Stimulated activated CD4-positive, alpha-beta T cell treated with anti-CD3 and anti-CD28 coated beads, Interleukin-15, amount 100 ng/mL, for 1 hour (primary cell): ENCODE measurements at places on chromosomes 1 and 21.

DNA sequence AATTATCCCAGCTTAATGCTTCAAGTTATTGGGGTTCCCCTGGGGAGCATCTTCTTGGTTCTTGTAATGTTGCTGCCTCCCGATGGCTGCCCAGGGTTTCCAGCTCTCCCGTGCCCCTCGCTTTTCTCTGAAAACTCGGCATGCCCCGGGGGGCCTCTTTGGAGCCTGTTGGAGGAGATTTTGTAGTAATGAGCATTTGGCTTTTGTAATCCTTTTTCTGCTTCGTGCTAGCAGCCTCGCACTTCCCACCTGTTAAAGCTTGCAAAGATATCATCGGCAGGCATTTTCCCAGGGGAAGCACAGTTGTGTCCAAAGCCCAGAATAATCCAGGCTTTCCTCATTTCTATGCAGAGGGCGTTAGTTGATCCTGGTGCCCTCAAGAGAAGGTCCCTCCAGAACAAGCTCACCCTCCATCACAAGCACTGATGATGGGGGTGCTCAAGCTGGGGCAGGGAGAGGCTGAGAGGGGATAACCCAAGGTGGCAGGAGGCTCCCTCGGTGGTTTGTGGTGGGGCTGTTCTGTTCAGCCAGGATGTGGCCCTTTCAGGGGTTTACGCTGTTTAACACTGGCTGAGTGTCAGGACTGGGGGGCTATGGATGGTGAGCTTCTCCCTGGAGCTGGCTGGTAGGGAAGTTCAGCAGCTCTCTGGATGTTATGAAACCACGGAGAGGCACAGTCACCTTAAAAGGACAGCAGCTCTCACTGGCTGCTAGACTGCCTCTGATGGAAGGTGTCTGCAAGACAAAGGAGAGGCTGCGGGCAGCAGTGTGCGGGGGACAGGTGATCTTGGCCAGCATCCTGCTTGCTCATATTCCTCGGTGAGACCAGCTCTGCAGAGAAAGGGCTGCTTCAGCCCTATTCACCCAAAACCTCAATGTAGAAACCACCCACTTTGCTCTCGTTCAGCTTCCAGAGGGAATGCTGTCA, 477.1 kb upstream of the VAMP3 start:
- no peak for DNase-seq

GRCh38 chr1:220876511-220877376, 2.5 kb upstream of the HLX start:
- DNase-seq, result no peak

DNA sequence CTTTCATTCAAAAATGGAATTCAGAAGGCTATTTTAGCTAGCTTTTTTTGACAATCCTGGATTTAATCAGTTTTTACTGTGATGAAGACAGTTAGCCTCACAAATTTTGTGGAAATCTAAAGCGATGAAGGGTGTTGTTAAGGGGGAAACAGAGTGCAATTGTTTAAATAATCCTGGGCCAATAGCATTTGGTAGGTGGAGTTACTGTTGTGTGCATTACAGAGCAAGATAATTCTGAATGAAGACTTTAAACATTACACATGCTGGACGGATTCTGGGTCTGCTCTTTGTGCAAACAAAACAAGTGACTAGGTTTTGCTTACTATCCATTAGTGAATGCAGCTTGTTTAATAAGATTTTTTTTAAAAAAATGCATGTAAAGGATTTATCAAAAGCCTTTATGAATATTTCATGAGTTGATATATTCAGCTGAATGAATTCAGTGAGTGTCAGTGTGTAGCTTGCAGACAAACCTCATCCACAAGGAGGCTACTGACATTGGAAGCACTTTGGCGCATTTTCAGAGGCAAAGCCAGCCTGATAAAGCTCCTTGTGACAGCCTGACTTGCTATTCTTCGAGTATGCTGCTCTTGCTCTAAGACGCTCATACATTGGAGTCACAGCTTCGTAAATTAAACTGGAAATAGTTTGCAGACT, 199.6 kb downstream of the PDE4B start:
- no peak for DNase-seq

DNA sequence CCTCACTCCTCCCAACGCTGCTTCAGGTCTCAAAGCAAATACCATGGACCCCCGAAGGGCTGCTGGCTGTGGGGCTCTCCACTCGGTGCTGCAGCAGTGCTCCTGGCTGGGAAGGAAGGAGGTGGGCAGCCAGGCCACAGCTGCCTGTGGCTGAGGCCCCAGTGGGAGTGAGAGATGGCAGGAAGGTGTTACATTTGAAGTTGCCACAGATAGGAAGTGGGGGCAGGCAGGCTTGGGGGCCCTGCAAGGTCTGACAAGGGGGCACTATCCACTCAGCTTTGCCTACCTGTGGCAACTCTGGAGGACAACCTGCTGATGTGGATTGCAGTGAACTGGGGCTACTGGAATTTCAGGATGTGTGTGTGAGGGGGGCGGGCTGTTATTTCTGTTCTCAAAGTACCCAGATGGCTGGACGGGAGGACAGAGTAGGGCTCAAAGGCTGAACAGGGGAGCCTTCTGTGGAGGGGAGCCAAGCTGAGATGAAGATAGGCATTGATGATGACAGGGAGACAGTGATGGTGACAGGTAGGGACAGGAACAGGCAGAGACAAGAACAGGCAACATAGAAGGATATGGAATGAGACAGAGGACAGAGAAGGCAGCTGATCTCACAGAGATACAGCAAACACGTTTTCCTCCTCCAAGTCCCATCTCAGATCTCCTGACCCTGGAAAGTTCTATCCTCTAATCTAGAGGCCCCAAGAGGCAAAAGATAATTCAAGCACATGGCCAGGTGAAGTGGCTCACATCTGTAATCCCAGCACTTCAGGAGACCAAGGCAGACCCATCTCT, 1.8 kb downstream of the ZNF683 start:
- no peak for DNase-seq

DNA sequence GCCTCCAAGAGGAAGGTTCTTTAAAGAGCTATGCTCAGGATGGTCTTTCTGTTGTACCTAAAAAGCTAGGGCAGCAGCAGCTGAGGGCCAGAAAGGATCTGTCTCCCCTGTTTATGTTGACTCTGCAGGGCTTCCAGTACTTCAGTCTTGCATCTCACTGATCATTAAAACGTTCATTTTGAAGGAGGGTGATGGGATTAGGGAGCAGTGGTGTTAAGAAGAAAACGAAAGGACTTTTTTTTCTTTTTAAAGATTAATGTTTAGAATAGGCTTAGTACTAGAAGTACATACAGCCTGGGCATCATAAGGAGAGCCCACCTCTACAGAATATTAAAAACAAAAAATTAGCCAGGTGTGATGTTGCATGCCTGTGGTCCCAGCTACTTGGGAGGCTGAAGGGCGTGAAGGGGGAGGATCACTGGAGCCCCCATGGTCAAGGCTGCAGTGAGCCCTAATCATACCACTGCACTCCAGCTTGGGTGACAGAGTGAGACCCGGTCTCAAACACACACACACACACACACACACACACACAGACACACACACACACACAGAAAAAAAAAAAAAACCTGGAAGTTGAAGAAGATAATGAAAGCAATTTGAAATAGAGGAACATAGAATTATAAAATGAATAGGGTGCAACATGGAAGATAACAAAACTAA, 2.9 kb downstream of the CR1L start:
- DNase-seq, result no peak

GRCh38 chr1:3211582-3212375, 142.8 kb downstream of the PRDM16 start:
- DNase-seq, result no peak

- DNase-seq, result no peak
Observed at GRCh38 chr1:112788054-112788453, 72.9 kb upstream of the PPM1J start.

GRCh38 chr1:172140072-172140471, 280.4 kb upstream of the C1orf105 start:
- DNase-seq, result no peak

DNA sequence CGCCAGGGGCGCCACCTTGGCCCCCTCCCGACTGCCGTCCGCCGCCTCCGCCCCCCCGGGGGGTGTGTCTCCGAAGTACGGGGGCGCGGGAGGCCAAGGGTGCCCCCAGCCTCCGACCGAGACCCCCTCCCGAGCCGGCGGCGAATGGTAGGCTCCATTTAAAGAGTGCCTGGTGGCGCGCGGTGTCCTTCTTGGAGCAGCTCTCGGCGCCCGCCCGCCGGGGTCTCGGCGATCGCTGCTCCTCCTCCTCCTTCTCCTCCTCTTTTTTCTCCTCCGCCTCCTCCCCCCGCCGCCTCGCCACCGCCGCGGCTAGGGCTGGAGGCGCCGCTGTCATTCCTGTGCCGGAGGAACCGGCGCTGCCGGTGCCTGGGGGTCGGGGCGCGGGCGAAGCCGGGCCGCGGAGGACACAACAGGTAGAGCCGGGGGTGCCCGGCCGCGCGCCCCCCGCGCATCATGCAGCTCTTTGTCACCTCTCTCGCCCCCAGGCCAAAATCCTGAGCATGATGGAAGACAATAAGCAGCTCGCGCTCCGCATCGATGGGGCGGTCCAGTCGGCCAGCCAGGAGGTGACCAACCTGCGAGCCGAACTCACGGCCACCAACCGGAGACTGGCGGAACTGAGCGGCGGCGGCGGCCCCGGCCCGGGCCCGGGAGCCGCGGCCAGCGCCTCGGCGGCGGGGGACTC, at the start of gene KAZN:
KAZN (plus strand) TSS at position 188 of the 685 bp plus-strand sequence.
- no peak for DNase-seq

DNA sequence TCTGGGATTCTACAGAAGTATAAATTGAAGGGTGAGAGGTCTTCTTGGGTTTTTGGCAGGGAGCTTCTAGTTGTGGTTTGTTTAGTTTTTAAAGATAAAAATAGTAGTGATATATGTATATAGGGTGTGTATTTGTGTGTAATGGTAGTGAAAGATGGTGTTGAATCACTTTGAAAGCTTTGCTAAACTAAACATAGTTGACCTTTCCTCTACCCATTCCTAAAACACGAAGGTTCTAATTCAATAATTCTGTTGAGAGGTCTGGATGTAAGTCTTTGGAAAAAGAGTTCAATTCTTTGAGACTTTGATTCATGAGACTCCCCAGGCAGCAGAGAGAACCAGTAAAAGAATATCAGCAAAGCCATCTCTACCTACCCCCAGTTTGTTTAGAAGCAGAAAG, 247.9 kb upstream of the DUSP10 start:
- no peak for DNase-seq

DNA sequence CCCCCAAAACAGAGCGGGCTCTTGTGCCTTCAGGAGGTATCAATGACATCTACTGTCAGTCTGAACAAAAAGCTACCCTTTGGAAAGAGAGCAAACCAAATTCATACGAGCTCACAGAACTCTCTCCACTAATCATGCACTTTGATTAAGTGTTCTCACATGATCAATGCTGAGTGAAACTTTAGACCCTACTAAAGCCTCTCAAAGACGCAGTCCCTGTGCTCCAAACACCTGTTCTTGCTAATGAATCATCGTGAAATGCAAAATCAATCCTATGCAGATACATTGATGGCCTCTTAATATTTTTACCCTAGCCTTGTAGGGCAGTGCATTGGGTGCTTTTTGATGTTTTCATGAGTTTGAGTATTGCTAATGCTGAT, 113.4 kb downstream of the ZBTB18 start:
- no peak for DNase-seq

- no peak for DNase-seq
Observed at GRCh38 chr1:116451702-116452101, 78.7 kb downstream of the ATP1A1 start.

DNA sequence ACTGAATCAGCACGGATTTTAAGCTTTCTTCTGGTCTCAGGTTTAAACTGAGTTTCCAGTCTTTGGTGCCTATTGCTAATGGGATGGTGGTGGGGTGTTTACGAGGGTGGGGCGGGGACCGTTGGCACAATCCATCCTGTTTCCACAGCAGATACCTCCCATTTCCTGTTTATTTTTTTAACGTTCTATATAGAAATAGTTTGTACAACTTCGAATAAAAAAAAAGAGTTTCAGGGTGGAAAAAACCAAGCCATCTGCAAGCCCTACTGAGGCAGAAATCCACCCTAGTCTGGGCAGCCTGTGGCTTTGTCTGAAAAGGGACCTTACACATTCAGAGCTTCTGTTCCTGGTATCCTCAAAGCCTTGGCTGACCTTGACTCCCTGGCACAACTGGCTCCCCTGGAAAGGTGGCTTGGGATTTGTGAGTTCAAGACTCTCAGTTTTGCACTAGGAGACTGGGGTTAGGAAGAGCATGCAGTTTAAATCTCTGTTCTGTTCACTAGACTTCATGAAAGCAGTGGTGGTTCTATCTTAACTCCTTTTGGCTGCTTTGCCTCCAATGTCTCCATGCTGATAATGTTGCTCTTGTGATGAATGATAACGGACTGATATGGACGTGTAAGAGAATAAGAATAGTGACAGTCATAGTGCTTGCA, 46.7 kb downstream of the VANGL2 start:
- DNase-seq, result no peak

GRCh38 chr21:17699524-17700189, 87.0 kb upstream of the BTG3 start:
- DNase-seq, result no peak

DNA sequence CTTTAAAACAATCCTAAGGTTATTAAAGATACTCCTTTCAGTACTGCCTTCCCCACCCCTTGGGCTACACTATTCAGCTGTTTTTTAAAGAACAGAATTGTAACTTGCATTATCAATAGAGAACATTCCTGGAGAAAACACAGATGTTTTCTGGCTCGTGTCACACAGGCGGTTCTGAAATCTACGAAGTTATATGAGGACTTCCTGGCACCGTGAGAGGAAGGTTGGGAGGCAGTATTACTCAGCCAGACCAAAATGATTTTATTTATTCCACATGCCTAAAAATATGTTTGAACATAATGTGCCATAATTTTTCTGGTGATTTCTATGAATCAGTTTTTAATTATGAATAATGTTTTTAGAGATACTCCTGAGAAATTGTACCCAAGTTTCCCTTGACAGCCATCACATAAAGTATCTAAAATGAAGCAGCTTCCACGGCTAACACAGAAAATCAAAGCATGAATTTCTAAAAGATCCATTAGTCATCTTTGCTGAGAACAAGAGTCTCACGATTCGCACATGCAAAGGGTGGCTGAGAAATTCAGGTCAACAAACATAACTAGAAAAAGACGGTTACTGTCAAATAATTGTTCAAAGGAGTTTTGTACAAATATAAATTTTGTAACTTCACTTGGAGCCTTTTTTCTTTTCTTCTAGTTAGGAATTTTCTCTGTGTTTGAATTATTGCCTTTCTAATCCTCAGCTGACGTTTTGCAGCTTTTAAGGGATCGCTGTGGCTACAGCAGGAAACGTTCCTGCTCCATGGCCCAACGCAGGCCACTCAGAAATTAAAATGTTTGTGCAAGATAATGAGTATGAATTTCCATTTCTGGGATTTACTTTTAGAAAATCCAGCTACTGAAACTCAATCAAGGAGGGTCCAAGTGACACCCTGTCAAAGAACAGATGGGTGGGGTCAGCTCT, 8.0 kb upstream of the SIM2 start:
- no peak for DNase-seq

DNA sequence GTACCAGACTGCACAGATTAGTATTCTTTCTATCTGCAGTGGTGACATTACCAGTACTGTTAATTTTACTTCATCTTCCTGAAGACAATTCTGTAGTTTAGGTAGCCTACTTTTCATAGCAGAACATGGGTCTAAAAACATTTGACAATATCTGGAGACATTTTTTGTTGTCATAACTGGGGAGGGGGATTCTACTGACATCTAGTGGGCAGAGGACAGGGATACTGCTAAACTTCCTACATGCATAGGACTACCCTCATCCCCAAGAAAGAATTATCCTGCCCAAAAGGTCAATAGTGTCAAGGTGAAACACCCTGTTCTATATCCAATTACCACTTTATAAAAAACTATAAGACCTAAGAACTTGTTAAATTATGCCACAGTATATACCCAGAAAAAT, 3.4 kb upstream of the ARHGAP29 start:
- no peak for DNase-seq
